Stimulated activated CD4-positive, alpha-beta T cell treated with anti-CD3 and anti-CD28 coated beads, Interleukin-1b, Interleukin-23, amount 100 ng/mL, for 4 hours (primary cell): ENCODE measurements at places on chromosomes 7 and 10.

DNA sequence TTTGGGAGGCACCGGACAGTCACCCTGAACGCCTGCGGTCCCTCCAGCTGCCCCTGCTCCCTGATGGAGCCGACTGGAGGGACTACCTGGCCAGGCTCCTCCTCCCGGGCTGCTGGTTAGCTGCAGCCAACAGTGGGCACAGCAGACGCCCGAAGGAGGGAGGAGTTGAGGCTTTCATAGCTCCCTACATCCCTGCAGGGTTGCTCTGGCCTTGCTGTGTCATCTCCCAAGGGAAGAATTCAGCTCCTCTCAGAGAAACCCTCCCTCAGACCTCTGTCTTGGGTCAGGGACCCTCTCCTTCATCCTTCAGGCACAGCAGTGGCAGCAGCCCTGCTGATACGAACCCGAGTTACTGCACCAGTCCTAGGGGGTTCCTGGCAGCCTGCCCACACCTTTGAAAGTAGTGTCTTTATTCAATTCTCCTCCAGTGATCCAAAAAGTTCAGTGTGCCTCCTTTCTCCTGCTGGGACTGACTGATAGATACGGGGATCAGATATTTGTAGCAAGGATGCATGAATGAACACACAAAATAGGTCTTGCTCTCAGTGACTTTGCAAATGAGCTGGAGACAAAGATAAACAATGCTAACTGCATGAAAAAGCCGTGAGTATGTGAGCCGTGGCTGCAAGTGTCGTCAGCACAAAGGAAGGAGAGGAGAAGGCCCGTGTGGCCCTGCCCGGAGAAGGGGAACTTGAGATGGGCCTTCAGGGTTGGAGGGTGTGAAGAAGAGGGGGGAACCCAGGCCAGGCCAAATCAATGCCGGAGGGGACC, 136.6 kb downstream of the PRKAG2 start:
- DNase-seq = no peak

DNA sequence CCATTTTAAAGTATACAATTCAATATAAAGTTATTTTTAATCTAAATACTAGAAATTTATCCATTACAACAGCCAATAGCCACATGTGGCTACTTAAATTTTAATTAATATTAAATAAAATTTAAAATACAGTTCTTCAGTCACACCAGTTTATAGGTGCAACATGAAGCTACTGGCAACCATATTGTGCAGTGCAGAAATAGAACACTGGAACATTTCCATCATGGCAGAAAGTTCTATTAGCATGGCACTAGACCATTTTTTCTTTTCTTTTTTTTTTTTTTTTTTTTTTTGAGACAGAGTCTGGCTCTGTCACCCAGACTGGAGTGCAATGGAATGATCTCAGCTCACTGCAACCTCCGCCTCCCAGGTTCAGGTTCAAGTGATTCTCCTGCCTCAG, 5.2 kb upstream of the ASCC1 start:
- DNase-seq = no peak

GRCh38 chr7:31811650-31812461, 124.8 kb downstream of the PPP1R17 start:
- DNase-seq = no peak

DNA sequence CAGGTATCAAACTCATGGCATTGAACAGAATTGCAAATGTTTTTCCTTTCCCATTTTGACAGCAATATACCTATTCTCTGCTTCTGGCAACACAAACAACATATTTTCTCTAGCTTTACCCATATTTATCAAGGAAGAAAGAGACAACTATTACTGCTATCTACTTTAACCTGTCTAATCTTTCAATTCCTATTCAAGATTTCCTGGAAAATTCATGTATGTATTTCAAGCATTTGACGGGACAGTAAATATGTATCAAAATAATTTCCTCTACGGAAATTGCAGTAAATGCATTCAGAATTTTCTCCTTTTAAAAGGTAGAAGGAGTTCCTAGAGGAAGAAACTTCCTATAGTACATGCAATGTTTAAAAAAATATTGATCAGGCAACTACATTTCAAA, 179.3 kb upstream of the LRRN3 start:
- no peak for DNase-seq

DNA sequence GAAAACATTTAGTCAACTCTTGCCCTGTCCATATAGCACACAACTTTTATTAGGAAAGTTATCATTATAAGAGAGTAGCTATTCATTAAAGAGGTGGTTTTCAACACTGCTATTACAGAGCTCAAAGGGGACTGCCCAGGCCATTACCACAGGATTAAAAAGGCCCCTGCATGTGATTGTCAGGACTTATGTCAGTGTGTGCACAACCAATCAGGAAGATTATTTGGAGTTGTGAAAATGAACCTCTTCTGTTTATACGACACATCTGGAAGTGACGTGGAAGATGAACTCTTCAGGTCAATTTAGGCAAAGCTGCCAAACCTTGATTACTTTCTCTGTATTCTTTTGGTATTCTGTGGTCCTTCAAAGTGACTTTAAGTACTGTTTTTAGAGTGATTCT, 14.7 kb downstream of the CCNY start:
- DNase-seq = no peak

DNA sequence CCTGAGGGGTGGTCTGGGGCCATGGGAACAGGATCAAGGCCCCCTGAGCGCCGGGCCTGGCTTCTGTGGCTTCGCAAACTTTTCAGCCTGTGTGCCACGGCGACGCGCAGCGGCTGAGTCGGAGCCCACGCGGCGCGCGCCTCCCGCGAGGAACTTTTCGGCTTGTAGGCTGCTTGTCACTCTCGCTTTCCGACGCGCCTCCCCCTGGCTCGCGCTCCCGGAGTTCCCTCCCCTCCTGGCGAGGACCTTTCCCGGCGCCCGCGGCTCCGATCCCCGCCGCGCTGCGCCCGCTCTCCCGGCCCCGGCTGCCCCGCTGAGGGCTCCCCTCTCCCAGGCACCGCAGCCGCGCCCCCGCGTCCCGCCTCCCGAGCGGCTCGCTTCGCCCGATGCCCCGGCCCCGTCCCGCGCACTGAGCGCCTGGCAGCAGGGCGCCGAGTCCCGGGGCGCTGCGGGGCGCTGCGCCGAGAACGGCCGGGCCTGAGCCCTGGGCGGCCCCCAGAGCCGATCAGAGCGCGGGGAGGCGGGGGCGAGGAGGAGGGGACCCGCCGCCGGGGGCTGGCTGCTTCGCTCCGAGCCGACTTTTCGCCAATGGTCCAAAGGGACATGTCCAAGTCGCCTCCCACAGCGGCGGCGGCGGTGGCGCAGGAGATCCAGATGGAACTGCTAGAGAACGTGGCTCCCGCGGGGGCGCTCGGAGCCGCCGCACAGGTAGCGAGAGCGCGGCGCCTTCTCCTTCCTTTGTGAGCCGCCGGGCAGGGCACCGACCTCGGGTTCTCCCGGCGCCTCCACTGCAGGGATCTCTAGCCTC, at the start of gene CACNB2:
Gene CACNB2 (plus strand): TSS at position 276 of the 808 bp plus-strand sequence.
- DNase-seq = no peak

- DNase-seq = peak; percentile 40
Measured at GRCh38 chr10:3172081-3172445, 519 bp downstream of the PITRM1 start.

- no peak for DNase-seq
Measured at GRCh38 chr7:28245123-28245878, 64.7 kb upstream of the JAZF1 start.

DNA sequence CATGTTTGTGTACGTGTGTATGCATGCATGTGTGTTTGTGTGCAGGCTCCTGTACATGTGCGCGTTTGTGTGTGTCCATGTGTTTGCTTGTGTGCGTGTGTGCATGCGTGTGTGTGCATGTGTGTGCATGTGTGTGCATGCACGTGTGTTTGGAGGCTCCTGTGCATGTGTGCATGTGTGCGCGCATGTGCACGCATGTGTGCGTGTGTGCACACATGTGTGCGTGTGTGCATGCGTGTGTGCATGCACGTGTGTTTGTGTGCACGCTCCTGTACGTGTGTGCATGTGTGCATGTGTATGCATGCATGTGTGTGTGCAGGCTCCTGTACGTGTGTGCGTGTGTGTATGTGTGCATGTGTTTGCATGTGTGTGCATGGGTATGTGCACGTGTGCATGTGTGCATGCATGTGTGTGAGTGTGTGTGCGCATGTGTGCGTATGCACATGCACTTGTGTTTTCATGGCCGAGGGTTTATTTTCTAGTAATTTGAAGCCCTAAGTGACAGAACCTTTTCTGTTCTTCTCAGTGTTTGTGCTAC, 59.2 kb downstream of the INPP5A start:
- no peak for DNase-seq

GRCh38 chr10:25820874-25821273, 113.2 kb upstream of the MYO3A start:
- no peak for DNase-seq

- no peak for DNase-seq
Measured at GRCh38 chr10:76433161-76434005, 1002.0 kb downstream of the LRMDA start.

GRCh38 chr10:95214369-95214768, 20.3 kb downstream of the ACSM6 start:
- no peak for DNase-seq

- no peak for DNase-seq
Measured at GRCh38 chr7:90817151-90817550, 221.0 kb downstream of the CDK14 start.

DNA sequence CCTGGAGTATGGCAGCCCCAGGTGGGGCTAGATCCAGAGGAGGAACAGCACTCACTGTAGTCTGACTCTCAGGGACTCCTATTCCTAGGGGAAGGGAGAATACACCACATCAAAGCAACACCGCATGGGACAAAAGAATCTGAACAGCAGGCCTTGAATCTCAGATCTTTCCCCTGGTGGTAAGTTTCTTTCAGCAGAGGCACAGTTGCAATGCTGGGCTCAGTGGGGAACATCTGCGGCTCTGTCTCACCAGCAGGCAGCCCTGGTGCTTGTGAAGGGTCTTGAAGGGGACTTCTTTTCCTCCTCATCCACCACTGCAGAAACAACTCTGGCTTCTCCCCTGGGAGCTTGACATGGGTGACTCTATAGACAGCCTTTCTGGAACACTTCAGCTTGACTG, 111.2 kb upstream of the ARHGAP21 start:
- DNase-seq = no peak

DNA sequence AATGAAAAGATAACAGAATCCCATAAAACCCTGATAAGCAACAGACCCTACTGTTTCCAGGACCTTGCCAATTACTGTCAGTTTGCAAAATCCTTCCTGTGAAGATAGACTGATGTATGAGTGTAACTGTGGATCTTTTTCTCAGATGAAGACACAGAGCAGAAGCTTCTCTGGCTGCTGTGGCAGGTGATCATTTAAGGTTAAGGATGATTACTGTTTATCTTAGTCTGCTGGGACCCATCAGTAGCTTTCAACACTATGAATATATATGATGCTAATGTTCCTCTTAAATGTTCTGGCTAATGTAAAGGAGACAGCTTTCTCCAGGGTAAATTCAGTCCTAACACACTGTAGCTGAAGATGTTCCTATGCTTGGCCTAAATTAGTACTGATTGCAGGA, 56.0 kb upstream of the CTTNBP2 start:
- no peak for DNase-seq

GRCh38 chr10:106185951-106186350, 978.6 kb downstream of the SORCS1 start:
- no peak for DNase-seq

- no peak for DNase-seq
Measured at GRCh38 chr10:10432296-10433035, 585.2 kb upstream of the CELF2 start.

- no peak for DNase-seq
Measured at GRCh38 chr7:34086064-34086463, 180.7 kb downstream of the BMPER start.

- DNase-seq = no peak
Measured at GRCh38 chr7:91249506-91250233, 14.6 kb upstream of the FZD1 start.

DNA sequence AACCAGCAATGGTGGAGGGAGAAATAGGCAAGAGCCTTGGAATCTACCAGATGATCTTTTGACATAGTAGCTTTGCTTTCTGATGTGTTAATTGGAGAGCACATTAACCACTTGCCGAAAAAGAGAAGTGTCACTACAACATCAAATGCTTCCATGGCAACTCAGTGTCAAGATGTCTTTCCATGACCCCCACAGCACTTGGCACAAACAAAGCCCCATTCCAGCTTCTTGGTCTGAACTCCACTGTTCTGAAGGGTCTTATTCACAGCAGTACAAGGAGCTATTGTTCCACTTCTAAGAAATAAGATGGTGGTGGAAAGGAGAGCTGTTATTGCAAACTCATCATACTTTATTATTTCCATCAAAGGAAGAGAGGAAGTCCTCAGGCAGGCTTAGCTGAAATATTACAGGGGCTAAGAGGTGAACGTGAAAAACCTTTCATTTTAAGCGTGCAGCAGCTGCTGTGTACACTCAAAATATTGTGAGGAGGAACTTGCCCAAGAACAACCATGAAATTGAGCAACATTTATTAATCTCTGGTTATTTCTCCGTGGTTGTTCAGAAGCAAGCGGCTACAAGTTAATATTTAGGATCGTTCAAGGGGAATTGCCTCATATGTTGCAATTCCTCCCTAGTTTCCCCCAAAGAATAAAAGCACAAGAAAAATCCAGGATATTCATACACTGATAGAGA, 354.8 kb upstream of the CELF2 start:
- DNase-seq = no peak

GRCh38 chr10:16612115-16612980, 90.7 kb upstream of the C1QL3 start:
- DNase-seq = no peak

- peak; percentile 46 for DNase-seq
Measured at GRCh38 chr10:119209035-119209735, 1.8 kb downstream of the GRK5 start.

DNA sequence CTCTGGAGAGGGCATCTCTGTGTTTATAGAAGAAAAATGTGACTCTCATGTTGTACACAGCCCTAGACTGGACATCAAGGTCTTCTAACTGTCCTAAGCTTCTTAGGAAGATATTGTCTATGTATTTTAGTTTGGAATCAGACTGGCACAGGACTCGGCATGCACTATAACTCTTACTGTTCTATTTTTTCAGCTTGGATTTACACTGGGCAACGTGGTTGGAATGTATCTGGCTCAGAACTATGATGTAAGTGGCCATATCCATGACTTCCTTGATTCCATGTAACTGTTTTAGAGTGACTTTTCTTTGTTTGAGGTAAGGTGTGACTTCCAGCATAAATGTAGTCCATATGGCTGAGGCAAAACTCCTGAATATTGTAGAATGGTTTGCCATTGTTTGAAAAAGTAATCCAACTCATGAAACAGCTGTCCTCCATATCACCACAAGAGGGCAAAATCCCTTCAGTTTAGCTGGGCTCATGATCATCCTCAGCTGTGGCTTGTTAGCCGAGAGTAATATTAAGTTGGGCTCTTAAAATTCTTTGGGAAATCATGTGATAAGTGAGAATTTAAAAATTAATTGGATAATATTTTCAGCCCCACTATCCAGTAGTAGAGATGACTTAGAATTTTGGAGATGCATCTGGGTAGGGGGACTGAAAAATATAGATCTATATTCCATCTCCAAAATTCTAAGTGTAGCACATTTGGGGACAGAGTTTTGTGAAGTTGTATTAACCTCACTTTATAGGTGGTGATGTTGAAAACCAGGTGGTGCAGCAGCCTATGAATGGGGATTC, 10.4 kb downstream of the STMP1 start:
- DNase-seq = no peak

DNA sequence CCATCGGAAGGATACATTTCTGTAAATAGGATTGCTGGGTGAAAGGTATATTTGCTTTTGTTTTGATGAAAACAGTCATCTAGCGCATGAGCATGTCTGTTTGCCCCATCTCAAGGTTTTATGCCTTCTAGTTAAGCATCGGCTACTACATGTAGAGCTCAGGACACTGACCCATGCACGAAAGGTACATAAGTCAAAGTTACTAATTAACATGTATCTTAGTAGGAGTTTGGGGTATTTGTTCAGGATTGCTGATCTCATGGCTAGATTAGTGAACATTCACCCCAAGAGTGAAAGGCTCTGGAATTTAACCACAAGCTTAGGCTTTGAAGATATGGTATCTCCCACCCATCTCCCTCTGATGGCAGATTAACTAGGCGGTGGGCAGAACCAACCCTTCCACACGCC, 91.5 kb downstream of the RBM20 start:
- no peak for DNase-seq
